Ovary (tissue), 10 donors: ENCODE measurements at places on chromosomes 7 and 10. TPM values are rescaled to one million over a fixed set of nuclear protein-coding genes. Genes with fewer than 3 reads are reported as not detected.

The GNAT3 gene
- not detected for total RNA-seq

The ANXA8L1 gene
- total RNA-seq: not detected

DNA sequence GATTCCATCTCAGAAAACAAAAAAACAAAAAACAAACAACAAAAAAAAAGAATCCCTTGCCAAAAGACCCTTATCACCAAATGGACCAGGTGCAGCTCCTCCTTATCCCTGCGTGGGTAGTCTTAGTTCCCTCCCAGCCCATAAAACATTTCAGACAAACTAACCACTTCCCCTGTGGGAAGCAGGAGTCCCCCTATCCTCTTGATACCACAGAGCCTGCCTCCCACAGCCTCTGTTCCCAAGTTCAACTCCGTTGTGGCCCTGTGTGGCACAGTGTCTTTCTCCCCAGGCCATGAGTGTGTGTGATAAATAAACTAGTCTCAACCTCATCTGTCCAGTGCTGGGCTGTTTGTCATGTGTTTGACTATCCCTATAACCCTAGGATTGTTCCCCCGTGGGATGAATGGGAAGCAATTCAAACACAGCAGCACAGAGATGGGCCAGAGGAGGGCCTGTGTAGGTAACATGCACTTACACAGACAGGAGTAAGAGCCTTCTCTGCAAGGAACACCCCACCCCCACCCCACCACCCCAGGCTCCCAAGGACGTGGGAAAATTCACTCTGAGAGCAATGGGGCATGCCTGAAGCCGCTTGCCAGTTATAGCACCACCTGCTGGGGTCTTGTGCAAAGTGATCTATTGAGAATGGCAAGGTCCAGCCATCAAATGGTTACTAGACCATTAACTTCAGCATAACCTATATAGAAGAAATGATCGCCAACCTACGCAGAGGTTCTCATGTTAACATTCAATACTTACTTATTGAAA is 147.1 kb upstream of the GHITM start:
- H3K27ac ChIP-seq: no peak overlapping the region
- H3K4me3 ChIP-seq: no peak overlapping the region
- no peaks in the 10 kb centered on the region for H3K4me1 ChIP-seq

DNA sequence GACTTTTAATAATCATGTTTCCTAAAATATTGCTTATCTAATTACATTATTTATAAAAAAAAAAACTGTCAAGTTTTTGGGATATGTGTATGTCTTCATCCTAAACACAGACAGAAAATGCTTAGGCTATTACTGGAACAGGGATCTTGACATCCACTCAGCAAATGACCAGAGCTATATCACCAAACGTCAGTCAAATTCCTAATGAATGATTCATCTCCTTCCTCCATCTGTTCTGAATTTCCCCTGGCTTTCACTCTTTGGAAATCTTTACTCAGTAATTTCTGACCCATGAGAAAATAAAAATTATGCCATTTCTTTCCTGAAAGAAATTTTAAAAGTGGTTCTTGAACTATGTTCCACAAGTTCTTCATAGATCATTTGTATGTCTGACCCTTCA is 552.4 kb upstream of the KCND2 start:
- no peak overlapping the region for H3K4me3 ChIP-seq
- no peak for DNase-seq
- no peaks in the 10 kb centered on the region for H3K27me3 ChIP-seq
- no peaks in the 10 kb centered on the region for H3K4me1 ChIP-seq
- H3K36me3 ChIP-seq: no peaks in the 10 kb centered on the region

GRCh38 chr10:71779641-71780040 is 6.3 kb upstream of the VSIR start:
- DNase-seq: no peak
- H3K36me3 ChIP-seq: no peaks in the 10 kb centered on the region
- H3K4me3 ChIP-seq: no peak overlapping the region
- H3K4me1 ChIP-seq: no peaks in the 10 kb centered on the region

GRCh38 chr7:45882465-45882810 is 5.8 kb upstream of the IGFBP1 start:
- no peaks in the 10 kb centered on the region for H3K4me1 ChIP-seq
- DNase-seq: no peak
- no peak overlapping the region for H3K4me3 ChIP-seq
- H3K27me3 ChIP-seq: no peaks in the 10 kb centered on the region

The GBX1 gene
- total RNA-seq: not detected

The GSTO2 gene
- 19.0 TPM for total RNA-seq
